ENCODE measurements at places on chromosomes 6 and 20. TPM values are rescaled to one million over a fixed set of nuclear protein-coding genes. Genes with fewer than 3 reads are reported as not detected.

IL20RA gene
- total RNA-seq, result 0.17 TPM

ULBP2 gene
- total RNA-seq, result 1.9 TPM

SLC22A16 gene
- not detected for total RNA-seq

AMD1 gene
- 24.6 TPM for total RNA-seq

OR2H2 gene
- not detected for total RNA-seq

FAM217A gene
- not detected for total RNA-seq

NR2E1 gene
- total RNA-seq, result not detected

OPRL1 gene
- 2.2 TPM for total RNA-seq

NCR2 gene
- total RNA-seq, result not detected

FGD2 gene
- total RNA-seq, result not detected

FAM209A gene
- not detected for total RNA-seq

GCLC gene
- 22.3 TPM for total RNA-seq

All from bronchial smooth muscle cell (primary cell).